Islet precursor cell (in vitro differentiated cells): ENCODE measurements at places on chromosomes 5 and 9.

GRCh38 chr5:123651234-123651633 is 139.3 kb downstream of the CSNK1G3 start:
- DNase-seq: no peak

GRCh38 chr5:161399996-161400562 is 146.4 kb downstream of the GABRB2 start:
- DNase-seq: no peak

GRCh38 chr9:5949103-5949699 is 58.5 kb downstream of the MLANA start:
- no peak for DNase-seq

GRCh38 chr9:109310486-109310901 is 10.4 kb downstream of the EPB41L4B start:
- DNase-seq: no peak

- DNase-seq: no peak
Measured at GRCh38 chr9:109893241-109893640, 113.2 kb downstream of the PALM2AKAP2 start.

DNA sequence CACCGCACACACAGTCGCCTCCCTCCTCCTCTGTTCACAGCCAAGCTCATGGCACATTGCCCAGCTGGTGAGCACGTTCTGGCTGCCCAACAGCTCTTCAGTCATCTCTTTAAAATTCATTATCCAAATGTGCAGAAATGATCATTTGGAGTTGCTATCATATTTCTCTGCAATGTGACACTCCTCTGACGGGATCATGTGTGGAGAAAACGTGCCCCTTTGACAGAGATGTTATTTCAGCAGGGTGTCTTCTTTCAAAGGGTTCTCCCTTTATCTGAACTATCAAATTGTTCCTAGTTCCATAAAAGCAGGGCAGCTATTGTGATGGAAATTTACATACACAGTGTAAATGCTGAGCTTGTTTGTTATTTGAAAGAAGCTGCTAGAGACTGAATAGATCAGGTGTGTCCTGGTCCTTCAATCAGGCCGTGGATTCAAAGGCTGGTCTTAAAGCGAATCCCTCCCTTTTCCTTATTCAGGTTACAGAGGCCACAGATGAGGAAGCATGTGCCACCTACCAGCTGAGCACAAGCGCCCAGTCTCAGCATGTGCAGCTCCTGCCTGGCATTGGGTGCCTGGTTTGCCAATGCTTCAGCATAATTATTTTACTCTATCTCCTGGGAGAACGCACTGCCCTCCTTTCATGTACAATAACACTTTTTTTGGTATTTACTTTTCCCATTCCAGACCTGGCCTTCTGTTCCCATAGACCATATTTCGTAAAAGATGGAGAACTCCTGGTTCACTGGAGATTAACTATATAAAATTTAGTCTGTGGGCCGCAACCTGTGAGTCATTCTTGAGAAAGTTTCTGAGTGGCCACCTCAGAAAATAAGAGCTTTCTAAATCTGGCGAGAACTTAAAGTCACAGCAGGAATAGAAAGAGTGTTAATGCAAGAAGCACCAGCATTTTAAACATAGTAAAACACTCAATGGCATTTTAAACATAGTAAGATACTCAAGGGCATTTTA is 433.7 kb downstream of the ENC1 start:
- DNase-seq: no peak

- DNase-seq: no peak
Measured at GRCh38 chr5:76643371-76643770, 20.2 kb upstream of the F2RL2 start.

DNA sequence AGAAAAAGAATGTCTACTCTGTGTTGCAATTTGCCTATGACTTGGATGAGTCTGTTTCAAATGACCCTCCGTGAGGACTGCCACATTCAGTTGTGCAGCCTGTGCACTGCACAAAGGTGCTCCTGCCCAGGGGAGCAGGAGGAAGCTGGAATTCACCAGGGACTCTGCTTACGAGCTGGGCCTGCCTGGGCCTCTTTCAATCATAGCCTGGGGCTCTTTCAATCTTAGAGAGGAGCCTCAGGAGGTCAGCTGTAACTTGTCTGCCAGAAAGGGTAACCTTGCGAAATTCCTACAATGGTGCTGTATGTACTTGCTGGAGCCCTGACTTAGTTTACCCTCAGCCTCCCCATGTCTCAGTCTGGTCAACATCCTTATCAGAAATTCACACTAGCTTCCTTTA is 8.4 kb upstream of the SFXN1 start:
- peak; percentile 64 for DNase-seq

GRCh38 chr5:132405646-132406045 is 36.1 kb downstream of the SLC22A5 start:
- peak; percentile 2 for DNase-seq

- DNase-seq: no peak
Measured at GRCh38 chr5:149540089-149540488, 11.2 kb downstream of the CSNK1A1 start.

DNA sequence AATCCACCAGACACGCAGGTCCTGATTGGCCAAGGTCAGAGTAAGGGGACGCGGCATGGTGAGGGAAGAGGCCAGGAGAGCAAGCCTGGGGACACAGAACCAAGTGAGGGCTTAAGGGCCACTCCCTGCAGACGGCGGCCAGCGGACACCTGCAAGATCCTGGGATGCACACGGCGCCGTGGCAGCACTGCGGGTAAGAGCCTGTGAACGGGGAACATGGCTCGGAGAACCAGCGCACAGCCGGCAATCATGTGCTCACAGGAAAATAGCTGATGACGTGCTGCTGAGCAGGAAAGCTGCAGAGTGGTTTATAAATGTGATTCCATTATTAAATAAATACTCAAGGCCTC is 27.0 kb upstream of the NSMF start:
- DNase-seq: no peak

DNA sequence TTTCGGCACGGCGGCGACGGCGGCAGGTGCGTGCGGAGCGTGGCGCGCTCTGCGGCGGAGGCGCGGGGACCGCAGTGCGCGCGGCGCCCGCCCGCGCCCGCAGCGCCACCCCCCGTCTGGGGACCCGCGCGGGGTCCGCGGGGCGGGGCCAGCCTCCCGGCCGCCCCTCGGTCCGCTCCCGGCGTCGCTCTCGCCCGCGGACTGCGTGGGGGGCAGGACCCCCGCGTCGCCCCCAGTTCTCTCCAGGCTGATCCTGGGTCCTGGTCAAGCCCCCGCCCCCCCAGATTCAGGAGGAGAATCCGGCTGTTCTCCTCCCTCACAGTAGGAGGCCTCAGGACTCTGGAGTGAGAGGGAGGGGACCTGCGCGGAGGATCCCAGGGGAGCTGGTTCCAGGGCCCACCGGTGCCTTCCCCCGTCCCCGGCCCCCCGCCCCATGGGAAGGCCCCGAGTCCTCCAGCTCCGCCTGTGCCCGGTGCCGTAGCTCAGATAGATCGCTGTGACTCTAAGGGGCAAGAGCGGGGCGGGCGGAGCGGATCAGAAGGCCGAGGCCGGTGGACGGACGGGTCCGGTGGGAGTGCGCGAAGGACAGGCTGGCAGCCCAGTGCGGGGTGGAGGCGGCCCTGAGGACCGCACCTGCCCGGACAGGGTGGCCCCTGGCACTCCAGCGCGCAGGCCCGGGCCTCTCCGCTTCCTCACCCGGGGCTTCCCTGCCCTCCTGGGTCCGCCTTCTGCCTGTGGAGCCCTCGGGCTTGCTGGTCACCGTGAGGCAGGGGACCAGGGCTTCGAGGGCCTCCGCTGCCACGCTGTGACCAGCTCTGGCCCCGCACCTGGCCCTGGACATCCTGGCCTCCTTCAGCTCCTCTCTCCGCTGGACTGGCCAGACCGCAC is at the start of gene RNF208:
RNF208 (minus strand) TSS at position 51 of the 888 bp plus-strand sequence. CDS start 1,028 bp downstream, outside the sequence.
- no peak for DNase-seq

GRCh38 chr5:41708604-41708940 is 161.7 kb downstream of the OXCT1 start:
- peak; percentile 52 for DNase-seq

DNA sequence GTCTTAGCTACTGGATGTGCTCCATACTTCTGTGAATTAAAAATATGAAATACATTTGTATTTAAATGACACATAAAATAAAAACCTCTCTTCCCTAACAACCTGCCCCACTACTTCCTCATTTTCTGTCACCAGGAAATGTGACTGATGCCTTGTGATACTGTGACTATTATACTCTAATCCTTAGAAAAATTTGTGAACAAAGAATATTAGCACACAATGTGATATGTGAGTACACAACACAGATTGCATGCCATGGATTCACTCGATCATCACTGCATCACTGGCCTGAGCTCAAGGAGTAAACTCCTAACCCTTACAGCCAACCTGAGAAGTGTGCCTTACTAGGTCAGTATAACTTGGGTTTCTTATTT is 281.0 kb downstream of the EFNA5 start:
- DNase-seq: no peak

DNA sequence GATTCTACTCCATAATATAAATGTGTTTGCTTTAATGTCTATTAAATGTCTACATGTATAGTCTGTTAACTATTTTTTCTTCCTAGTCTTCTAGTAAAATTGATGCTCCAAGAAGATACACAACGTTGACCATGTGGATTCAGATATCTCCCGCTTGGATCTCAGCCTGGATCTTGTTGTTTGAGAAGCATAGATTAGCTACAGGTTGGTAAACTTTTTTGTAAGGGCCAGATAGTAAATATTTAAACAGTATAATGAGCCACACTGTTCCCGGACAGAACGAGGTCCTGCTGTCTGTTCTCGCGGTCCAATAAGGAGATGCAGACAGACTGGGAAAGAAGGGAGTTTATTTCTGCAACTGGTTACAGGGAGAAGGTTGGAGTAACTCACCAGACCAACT is 86.2 kb upstream of the IL12B start:
- no peak for DNase-seq

- no peak for DNase-seq
Measured at GRCh38 chr9:126119731-126120130, 206.9 kb upstream of the MVB12B start.

DNA sequence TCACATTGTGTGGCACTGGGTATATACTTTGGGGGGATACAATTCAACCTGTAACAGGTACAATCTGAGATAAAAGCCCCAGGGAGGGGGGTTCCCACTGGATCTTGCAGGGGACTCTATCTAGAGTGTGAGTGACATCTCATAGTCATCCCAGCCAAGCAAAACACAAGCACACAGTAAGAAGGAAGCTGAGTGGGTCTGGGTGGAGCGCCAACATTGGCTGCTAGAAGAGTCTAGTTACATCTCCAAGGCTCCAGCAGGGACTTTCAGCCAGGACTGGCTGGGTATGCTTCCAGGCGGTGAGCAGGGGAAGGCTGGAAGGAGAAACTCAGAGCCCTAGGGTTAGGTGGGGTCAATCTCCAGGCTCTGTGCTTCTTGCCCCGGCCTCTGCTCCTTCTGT is 53.0 kb downstream of the IL31RA start:
- DNase-seq: no peak

GRCh38 chr5:10552183-10553143 is 11.4 kb upstream of the ANKRD33B start:
- no peak for DNase-seq

DNA sequence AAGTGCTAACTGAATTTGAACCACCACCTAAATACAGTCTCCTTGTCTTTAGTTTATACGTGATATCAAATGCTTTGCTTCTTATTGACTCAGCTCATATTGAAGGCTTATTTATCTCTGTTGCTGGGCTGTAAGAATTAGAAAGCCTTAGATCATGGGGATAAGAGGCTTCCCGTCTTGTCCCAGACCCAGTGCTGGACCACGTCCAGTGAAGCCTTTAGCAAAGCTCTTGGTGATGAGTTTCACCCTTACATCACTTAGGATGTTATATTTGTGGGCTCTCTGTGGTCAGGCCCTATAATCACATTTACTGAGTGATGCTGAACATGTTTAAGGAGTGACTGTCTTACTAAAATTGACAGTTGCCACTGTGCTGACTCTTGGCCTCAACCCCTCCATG is 11.2 kb downstream of the FAM240B start:
- DNase-seq: no peak

DNA sequence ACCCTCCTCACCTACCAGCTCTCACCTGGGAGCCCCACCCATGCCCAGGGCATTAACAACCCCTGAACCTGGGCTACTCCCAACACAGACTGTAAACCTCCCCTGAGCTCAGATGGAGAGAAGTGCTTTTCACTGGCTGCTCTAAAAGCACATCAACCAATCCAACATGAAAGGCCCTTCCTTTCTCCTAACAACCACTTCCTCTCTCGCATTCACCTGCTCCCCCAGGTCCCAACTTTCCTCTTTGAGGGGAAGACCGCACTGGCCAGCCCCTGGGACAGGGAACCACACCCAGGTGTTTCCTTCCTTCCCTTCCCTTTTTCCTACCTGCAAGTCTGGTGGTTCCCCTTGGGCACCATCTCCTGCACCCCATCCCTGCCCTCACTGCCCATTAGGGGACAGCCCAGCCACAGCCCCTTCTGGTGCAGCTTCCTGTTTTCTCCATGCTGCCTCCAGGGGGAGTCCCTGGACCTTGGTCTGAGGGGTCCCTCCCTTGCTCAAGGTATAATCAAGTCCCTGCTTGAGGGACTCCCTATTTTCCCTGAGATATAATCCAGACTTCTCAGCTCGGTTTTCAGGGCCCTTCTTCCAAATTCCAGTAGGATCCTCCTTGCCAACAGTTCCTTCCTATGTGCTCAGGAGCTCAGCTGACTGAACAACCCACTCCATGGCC is 30.5 kb upstream of the DAB2IP start:
- peak; percentile 68 for DNase-seq

GRCh38 chr5:39218482-39219402 is 621 bp downstream of the FYB1 start:
- no peak for DNase-seq

DNA sequence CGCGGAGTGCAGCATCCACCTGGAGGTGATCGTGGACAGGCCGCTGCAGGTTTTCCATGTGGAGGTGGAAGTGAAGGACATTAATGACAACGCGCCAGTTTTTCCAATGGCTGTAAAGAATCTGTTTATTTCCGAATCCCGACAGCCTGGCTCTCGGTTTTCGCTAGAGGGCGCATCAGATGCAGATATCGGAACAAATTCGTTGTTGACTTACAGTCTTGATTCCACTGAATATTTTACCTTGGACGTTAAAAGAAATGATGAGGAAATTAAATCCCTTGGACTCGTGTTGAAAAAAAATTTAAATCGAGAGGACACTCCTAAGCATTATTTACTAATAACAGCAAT is 611 bp downstream of the PCDHA3 start:
- DNase-seq: no peak

DNA sequence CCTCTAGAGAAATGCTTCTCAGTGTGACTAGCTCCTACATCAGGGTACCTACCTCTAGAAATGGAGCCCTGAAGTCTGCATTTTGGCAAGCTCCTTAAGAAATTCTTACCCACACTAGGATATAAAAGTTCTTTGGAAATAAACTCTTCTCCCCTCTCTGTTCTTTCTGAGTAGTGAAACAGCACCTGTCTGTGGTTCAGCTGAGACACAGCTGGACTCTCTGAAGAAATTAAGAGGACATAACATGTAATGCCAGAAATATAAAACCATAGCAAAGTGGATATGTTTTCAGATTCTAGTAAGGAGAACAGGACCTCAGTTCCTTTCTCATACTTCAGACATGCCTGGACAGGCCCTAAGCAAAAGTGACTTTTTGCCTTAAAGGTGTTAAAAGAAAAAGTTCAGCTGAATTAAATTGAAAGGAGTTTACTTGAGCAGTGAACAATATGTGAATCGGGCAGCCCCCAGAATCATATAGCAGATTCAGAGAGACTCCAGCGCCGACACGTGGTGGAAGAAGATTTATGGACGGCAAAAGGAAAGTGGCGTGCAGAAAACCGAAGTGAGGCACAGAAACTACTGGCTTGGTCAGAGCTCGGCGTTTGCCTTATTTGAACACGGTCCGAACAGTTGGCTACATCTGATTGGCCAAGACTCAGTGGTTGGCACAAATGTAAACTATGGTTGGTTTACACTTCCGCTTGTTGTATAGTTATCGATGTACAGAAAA is 64.5 kb downstream of the PRKACG start:
- DNase-seq: no peak
